ENCODE measurements at places on chromosomes 6 and 20.

- no peak for DNase-seq
These were observed 9.9 kb upstream of the WFDC2 start for GRCh38 chr20:45459606-45460005.

GRCh38 chr20:39839399-39840119, 849.5 kb downstream of the MAFB start:
- DNase-seq: no peak

GRCh38 chr6:111600588-111601445, 4.9 kb downstream of the TRAF3IP2 start:
- DNase-seq: no peak

DNA sequence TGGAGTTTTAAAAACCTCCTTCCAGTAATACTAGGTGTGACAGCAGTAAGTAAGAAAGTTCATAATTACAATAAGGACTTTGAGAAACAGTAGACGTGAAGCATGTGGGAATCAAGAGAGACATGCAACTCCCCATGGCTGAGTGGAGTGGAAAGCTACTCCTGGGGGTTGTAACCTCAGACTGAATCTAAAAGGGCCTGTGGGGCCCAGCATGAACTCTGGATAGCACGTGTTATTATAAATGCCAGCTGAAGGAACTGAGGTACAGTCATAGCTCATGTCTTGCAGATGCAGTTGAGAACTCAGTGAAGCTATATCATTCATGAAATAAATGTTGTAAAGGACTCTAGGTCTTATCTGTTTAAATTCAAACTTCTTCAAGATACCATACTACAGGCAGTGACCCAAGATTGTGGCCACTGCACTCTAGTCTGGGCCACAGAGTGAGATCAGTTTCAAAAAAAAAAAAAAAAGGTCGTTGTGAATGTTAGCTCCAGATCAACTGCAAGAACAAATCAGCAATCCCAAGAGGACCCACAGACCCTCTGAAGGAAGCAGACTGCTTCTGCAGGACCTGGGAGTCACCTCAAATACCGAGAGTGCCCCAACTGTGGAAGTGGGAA, 189.3 kb downstream of the TRDN start:
- DNase-seq: no peak

- no peak for DNase-seq
These were observed 37.1 kb downstream of the DHX35 start for GRCh38 chr20:38999217-38999616.

DNA sequence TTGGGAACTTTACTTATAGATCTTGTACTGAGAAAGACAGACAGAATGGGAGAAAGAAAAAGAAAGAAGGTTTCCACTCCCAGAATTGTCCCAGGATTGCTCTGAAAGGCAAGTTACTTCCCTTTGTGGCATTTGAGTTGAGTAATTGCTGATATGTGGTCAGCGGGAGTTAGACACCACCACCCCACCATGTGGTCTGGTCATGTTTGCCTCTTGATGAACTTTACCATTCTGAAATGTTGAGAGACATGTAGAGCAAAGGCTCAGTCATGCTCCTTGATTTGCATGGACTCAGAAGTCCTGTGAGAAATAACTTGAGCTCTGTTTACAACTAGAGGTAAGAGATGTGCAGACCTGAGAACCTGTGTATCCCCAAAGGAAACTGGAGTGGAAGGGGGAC, 17.1 kb downstream of the TCF21 start:
- DNase-seq: no peak

DNA sequence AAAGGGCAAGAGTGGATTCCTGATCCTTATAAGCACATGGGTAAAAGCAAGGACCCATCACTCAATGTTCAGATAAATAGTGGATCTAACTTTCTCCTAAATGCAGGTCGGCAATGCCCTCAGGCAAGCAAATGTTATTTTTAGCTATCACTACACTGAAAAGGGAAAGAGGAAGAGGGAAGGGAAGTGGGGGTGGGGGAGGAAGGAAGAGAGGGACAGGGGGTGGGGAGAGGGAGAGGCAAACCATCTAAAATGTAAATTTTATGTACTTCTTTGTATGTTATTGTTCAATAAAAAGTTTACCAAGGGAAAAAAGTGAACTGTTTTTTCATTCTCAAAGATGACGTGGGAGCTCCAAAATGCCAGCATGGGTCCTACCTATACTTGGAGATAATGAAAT, 44.2 kb downstream of the CHD6 start:
- no peak for DNase-seq

DNA sequence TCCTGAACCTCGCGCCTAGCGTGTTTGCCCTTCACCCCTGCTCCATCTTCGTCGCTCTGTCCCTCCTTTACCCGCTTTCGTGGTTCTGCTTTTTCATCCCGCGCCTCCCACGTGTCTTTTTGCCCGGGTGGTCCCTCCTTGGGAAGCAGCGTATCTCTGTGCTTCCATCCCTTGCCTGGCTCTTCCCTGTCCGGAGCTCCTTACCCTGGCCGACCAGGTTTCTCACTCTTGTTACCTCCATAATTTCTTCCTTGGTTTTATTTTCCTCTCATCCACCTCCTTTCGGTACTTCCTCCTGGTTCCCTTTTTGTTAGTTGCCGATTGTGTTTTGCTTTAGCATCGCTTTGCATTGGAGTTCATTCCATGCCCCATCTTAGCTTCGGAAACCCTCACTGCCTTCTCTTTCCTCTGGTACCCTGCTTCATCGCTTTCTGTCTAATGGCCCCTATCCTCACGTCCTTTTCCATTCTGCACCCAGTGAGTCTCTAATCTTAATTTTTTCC, 735 bp downstream of the FAM135A start:
- no peak for DNase-seq

DNA sequence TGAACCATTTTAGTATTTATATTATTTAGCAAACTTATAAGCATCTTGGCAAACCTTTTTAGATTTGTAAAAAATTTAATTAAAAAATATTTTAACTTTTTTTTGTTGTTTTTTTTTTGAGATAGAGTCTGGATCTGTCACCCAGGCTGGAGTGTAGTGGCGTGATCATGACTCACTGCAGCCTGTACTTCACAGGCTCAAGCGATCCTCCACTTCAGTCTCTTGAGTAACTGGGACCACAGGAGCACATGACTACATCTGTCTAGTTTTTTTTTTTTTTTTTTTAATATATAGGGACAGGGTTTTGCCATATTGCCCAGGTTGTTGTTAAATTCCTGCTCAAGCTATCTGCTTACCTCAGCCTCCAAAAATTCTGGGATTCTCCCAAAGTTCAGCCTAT, 161.1 kb downstream of the EYS start:
- DNase-seq: no peak

DNA sequence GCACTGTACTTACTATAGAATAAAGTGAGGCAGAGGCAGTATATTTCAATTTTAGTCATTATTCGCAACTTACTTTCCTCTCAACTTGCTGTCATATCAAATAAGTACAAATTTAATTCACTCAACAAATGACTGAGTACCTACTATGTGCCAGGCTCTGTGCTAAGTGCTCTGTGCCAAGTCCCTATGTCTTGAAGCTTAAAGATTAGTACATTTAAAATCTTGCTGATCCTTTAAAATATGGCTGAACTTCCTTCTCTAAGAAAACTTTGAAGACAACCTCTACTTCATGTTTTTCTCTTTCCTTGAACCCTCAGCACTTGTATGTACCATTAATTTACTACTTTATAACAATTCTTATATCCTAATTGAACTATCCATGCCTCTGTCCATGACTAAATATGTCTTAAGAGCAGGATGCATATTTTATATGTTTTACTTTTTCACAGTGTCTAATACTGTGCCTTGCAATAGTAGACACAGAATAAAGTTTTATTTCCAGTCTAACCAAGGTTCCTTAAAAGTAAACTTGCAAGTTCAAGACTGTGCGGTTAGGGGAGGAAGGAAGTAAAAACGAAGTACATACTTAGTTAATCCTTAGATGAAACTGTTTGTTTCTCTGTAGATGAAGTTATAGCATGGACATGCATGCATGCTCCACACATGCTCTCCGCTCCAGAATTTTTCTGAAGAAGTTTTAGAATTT, 10.0 kb upstream of the LATS1 start:
- DNase-seq: no peak

- no peak for DNase-seq
These were observed 159.4 kb upstream of the GGTLC1 start for GRCh38 chr20:24147961-24148360.

GRCh38 chr6:43817192-43817591, 47.2 kb downstream of the VEGFA start:
- DNase-seq: no peak

GRCh38 chr6:134739299-134740026, 210.4 kb downstream of the ALDH8A1 start:
- DNase-seq: peak; percentile 84

DNA sequence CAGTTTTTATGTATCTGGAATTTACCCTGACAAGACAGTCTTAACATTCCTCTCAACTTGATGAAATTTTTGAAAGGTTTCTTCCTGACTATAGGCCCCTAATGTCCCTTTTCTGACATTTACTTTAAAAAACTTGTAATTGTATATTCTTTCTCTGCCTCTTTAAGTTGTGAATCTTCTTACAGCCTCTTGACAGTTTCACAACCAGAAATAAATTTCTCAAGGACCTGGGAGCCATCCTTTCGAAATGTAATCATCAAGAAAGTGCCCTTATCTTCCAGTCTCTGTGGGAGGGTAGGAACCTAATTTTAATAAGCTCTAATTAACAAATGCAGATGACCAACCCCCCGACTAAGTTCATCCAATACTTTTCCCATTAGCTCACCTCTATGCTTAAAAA, 403.6 kb upstream of the GJE1 start:
- DNase-seq: no peak

DNA sequence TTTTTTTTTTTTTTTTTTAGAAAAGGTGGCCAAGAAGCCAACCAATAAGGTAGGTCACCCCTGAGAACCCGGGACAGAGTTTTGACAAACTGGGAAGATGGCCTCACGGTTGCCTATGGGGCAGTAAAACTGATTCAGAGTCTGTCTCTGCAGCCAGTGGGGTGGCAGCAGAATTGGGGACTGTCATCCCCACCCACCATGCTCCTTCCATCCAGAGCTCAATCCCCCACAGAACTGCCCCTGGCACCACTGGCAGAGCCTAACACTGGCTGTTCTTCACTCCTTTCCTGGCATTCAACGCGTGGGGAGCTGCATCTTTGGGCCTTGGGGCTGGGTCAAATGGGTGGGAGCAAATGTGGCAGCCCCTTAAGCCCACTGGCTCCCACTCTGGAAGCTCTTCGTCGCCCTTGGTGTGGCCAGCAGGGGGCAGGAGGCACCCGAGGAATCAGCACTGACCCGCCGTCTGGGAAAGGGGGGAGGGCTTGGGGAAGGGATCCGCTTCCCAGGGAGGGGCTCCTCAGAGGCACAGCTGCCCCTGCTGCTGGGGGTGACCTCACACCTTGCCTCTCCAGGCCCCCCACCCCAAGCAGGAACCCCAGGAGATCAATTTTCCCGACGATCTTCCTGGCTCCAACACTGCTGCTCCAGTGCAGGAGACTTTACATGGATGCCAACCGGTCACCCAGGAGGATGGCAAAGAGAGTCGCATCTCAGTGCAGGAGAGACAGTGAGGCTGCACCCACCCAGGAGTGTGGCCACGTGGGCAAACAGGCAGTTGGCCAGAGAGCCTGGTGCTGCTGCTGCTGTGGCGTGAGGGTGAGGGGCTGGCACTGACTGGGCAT, 10.4 kb downstream of the CD40 start:
- DNase-seq: no peak

- no peak for DNase-seq
These were observed 36.6 kb downstream of the ABRACL start for GRCh38 chr6:139064981-139065665.

- no peak for DNase-seq
These were observed 43.0 kb upstream of the CD83 start for GRCh38 chr6:14074476-14075094.

- no peak for DNase-seq
These were observed 192.0 kb upstream of the PDE10A start for GRCh38 chr6:165854863-165855593.

GRCh38 chr6:156376091-156376490, 401.1 kb upstream of the ARID1B start:
- DNase-seq: no peak

DNA sequence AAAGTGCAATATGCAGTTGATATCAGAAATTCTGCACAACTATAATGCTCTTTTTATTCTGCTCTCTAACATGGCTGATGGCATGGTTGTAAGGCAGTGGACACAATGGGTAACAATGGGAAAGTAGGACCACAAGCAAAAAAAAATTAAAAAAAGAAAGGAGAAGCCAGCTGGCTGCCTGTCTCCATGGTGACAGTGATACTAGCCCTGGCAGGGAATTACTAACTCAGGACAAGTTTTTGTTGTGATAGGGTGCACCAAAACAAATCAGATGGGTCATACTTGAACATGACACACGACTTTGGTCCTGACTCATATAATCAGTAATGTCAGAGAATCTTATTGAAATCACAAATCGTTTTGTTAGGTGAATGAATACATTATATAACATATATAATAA, 169.4 kb downstream of the TRDN start:
- no peak for DNase-seq

DNA sequence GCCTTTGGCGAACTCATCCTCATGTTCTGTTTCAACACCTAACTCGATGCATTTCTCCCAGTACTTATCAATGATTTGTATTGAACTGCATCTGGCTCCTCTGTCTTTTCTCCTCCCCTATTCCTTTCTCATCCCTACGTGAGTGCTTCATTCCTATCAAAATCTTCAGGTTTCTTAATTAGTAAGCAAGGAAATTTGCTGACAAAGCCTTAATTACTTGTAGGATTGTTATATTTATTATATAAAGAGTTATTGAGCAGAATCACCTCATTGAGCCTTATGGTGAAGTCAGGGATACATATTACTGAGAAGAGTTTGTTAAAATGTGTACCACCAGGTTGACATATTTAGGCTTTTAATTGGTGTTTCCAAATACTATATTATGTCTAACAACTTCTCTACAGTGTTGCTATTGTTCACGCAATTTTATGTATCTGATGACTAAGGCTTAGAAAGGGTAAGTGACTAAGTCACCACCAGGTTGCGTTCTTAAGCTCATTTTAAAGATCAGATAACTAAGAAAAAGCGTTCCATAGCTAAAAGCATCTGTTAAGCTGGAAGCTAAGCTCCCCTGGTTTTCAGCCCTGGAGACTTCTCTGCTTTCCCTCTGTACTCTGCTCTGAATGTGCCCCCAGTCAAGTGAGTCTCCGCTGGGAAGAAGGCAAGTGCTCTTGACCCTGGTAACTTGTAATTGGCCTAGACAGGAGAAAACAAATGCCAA, 18.9 kb downstream of the SCGN start:
- DNase-seq: no peak

GRCh38 chr6:37131104-37131959, 38.6 kb upstream of the PIM1 start:
- no peak for DNase-seq

DNA sequence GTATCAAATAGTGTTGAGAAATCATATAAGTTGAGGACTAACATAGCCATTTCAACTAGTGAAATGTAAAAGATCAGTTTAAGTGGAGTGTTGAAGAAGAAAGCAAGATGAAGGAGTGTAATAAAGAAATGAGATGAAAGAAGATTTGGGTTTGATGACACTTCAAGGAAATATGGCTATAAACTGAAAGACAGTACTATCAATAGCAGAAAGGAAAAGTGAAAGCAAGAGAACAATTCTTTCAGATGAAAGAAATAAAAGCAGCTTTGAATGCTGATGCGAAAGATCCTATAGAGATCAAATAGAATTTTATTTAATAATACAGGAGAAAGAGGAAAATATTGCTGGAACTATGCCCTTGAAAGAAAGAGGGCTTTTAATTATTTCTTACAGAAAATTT, 92.8 kb upstream of the PRSS16 start:
- DNase-seq: no peak
